ENCODE measurements at places on chromosomes 4 and X. TPM values are rescaled to one million over a fixed set of nuclear protein-coding genes. Genes with fewer than 3 reads are reported as not detected.

GRCh38 chr4:60655356-60655755 is 544.8 kb upstream of the ADGRL3 start:
- no peak for DNase-seq

VCX2 gene
- not detected for polyA plus RNA-seq

GRCh38 chrX:22366166-22366702 is 93.5 kb downstream of the CBLL2 start:
- DNase-seq, result no peak

DNA sequence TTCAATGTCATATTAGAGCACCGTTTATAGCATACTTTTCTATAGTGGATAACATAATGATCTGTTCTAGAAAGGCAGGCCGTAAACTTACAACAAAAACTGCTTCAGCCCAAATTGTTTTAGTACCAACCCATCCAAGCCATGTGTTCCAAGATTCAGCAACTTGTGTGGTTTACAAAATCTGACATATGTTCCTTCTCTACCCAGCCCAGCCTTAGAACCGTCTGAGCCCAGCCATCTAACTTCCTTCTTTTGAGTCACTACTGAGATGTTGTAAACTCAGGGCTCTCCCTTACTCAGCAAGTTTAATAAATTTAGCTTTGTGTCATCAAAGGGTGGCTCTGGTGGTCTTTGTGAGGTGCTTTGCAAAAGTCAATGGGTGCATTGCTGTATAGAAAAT is 32.4 kb upstream of the REPS2 start:
- no peak for DNase-seq

DNA sequence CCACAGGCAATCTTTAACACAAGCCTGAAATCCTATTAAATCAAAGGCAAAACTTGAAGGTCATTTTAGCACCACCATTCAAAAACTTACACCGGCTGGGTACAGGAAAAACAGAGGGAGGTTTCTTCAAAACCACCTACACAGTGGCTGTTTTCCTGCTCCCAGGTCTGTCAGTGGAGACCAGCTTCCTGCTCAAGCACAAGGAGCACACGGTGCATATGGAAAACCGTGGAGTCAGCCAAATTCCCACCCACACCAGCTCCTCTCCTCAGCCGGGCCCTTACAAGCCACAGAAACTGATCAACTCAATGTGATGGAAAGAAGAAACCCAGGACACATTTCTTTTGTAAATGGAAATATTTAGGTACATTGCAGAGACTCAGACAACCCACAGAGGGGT is 14.3 kb upstream of the FAM241A start:
- no peak for DNase-seq

FANCB gene
- polyA plus RNA-seq, result 3.5 TPM

- no peak for DNase-seq
These were observed 33.1 kb downstream of the GAB3 start for GRCh38 chrX:154717824-154718223.

Measured in left lung (tissue), 14 donors.